ENCODE measurements at places on chromosomes 7 and 10. TPM values are rescaled to one million over a fixed set of nuclear protein-coding genes. Genes with fewer than 3 reads are reported as not detected.

ENTPD7 gene
- 48.4 TPM for total RNA-seq

SFTPD gene
- total RNA-seq, result not detected

MEST gene
- 606 TPM for total RNA-seq

CRHR2 gene
- total RNA-seq, result not detected

- DNase-seq, result no peak
Observed at GRCh38 chr10:92813979-92814378, 34.3 kb upstream of the EXOC6 start.

- no peak for DNase-seq
Observed at GRCh38 chr10:14518149-14518548, 187.4 kb upstream of the FRMD4A start.

DNA sequence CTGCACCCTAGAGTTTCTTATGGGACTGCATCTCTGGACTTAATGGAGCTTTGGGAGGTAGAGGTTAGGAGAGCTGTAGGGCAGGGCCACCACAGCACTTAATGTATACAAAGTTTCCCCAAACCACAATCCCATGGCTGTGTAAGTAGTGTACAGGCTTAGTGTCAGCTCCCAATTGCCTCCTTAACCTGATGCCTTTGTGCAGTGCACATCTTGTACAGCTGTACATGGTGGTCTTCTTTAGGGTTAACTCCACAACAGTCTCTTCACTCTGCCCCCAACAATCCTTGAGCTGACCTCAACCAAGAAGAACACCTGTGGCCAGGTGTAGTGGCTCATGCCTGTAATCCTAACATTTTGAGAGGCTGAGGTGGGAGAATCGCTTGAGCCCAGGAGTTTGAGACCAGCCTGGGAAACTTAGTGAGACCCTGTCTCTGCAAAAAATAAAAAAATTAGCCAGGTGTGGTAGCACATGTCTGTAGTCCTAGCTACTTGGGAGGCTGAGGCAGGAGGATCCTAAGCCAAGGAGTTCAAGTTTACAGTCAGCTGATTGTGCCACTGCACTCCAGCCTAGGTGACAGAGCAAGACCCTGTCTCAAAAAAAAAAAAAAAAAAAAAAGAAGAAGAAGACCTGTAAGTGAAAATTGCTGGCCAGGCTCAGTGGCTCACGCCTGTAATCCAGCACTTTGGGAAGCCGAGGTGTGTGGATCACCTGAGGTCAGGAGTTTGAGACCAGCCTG, 6.8 kb downstream of the PLAU start:
- no peak for DNase-seq

- no peak for DNase-seq
Observed at GRCh38 chr7:55464422-55464821, 99.3 kb downstream of the LANCL2 start.

DNA sequence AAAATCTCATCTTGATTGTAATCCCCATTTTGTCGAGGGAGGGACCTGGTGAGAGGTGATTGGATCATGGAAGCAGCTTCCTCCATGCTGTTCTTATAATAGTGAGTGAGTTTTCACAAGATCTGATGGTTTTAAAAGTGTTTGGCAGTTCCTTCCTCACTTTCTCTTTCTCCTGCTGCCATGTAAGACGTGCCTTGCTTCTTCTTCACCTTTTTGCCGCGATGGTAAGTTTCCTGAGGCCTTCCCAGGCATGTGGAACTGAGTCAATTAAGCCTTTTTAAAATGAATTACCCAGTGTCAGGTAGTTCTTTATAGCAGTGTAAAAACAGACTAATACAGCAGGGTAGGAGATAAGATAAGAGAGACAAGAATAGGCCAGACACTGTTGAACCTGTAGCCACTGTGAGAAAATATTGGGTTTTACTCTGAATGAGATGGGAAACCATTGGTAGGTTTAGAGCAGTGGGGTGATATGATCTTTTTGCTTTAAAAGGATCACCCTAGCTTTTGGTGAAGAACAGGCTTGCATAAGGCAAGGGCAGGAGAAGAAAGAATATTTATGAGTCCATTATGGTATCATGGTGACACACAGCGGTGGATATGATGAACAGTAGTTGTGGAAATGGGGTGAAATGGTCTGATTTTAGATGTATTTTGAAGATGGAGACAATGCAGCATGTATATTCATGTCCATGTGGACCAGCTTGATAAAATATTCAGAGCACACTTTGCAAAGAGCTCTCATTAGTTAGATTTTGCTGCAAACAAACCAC, 11.5 kb downstream of the OR6B1 start:
- DNase-seq, result peak; percentile 59

DNA sequence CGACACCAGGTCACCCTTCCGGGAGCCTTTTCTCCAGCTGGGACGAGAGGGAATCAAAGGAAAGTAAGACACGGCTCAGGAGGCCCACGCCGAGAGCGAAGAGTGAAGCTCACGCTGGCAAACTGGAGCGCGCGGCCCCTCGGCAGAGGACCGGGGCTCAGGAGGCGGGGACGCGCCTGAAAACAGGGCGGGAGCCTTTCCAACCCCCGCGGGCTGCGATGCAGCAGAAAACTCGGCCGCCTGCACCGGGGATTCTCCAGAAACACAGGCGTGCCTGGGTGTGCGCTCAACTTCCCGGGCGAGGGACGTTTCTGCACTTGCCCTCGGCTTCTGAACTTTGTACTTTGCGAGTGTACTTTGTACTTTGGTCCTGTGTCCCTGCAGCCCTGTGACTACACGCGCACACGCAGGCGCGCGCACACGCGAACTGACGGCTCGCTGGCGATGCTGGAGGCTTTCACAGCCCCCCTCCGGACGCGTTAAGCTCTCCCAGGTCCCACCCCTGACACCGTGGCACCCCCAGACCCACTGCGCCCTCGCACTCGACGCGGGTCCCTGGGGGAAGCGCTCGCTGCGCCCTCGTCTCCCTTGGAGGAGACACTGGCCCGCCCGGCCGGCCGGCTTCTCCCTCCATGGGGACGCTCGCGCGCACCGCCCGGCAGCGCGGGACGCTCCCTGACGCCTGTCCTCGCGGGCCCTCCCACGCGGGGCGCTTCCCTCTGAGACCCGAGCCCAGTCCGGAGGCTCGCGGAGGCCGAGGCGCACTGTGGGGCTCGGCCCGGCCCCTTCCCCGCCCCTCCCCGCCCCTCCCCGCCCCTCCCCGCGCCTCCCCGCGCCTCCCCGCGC, 588 bp upstream of the PAOX start:
- peak; percentile 48 for DNase-seq

GRCh38 chr10:45581582-45582385, 90.8 kb downstream of the ZFAND4 start:
- no peak for DNase-seq

- no peak for DNase-seq
Observed at GRCh38 chr10:89151857-89152256, 55.3 kb downstream of the CH25H start.

- no peak for DNase-seq
Observed at GRCh38 chr7:115869190-115869589, 161.4 kb downstream of the TFEC start.

- DNase-seq, result no peak
Observed at GRCh38 chr7:137289101-137289500, 54.4 kb downstream of the PTN start.

GRCh38 chr7:36986511-36986933, 262.2 kb upstream of the AOAH start:
- DNase-seq, result no peak

DNA sequence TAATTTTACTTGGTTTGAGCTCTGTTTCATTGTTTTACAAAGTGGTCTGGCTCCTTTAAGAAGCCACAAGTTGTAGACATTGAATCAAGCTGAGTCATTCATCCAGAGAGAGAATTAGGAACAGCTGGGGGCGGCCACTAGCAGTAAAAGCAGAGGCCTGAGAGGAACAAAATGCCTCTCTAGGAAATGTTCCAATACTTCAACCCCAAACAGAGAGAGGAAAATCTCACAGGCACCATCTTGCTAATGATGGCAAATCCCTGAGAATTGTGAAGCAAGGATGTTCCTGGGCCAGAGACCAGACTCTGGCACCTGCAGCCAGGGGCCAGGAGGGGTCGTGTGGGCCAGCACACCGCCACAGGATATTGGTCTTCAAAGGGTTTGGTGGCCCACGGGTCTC, 26.5 kb upstream of the TRIL start:
- DNase-seq, result peak; percentile 87

- DNase-seq, result no peak
Observed at GRCh38 chr10:1208366-1209311, 152.5 kb downstream of the WDR37 start.

GRCh38 chr10:62380016-62380415, 5.8 kb downstream of the ZNF365 start:
- peak; percentile 76 for DNase-seq

DNA sequence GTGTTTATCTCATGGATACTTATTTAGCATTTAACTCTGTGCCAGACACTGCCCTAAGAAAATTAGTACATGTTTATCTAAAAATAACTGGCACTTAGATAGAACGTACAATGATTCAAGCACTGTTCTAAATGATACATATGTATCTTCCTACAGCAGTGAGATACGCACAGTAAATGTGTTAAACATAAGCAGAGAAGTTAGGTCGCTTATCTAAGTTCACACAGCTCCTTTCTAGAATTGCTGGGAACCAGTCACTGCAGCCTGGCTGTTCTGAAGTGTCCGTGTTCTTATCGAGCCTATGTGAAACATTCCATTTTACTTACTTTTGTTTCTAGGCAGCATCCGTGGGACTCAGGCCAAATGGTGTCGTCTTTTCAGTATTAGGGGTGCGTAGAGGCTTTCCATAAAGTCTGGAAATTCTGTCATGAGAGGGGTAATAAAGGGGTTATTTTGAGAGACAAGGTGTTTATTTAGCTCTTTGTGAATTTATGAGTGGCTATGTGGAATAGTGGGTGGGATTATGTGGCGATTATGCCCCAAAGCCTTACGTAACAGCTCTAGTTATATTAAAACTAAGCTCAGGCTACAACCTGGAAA, 186.9 kb downstream of the SND1 start:
- DNase-seq, result peak; percentile 76

GRCh38 chr10:91689731-91690168, 56.9 kb upstream of the PPP1R3C start:
- DNase-seq, result peak; percentile 31

GRCh38 chr7:28263622-28264271, 83.2 kb upstream of the JAZF1 start:
- no peak for DNase-seq

DNA sequence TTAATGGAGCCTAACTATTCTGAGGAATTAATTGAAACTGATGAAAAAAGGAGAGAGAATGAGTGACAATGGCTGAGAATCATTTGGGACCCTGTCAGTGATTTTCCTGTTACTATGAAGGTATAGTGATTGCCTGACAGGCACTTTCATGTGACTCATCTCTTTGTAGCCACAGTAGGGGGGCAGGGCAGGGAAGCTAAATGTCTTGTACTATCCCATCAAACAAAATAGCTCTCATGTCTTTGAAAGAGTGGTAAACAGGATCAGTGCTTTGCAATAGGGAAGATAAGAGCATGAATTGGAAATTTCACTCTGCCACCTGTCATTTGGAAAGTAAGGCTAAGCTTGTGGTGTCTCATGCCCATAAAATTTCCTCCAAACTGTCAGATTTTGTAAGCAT, 94.5 kb upstream of the GSDME start:
- peak; percentile 81 for DNase-seq

DNA sequence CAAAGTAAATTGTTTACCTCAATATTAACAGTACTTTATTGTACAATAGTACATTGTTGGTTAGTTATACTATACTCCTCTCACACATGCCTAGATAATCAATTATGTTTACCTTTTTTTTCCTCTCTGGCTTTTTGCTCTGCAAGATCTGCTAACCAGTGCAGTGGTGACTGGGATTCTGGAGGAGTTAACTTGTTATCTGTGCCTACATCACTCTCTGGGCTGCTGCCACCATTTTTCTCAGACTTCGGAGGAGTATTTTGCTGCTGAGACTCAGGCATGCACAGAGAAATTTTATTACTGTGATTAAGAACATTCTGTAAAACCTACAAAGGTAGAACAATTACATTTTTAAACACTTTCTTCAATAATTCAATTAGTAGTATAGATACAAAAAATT, 59.7 kb downstream of the NRBF2 start:
- DNase-seq, result peak; percentile 41
